Prostate gland (tissue), 2 donors: ENCODE measurements at places on chromosomes 13 and 19. TPM values are rescaled to one million over a fixed set of nuclear protein-coding genes. Genes with fewer than 3 reads are reported as not detected.
A peak's percentile ranks its signal among the peaks of the same experiment; 100 is the strongest.

DNA sequence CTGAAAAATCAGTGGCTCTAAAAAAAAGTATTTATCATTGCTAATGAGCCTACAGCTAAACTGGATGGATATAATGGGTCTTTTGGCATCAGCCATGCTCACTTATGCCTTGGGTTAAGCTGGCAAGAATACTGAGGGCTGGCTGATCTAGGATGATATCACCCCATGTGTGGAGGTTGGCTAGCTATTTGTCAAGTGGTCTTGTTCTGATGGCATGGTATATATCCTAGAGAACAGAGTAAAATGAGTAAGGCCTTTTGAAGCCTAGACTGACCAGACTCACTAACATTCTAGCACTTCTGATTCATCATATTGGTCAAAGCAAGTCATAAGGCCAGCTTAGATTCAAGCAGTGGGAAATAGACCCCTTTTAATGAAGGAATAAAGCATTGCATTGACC, 383.0 kb downstream of the SLITRK1 start:
- H3K4me3 ChIP-seq: no peak overlapping the region
- no peaks in the 10 kb centered on the region for H3K4me1 ChIP-seq
- H3K27me3 ChIP-seq: no peaks in the 10 kb centered on the region
- no peaks in the 10 kb centered on the region for H3K36me3 ChIP-seq
- no peak overlapping the region for H3K27ac ChIP-seq

DNA sequence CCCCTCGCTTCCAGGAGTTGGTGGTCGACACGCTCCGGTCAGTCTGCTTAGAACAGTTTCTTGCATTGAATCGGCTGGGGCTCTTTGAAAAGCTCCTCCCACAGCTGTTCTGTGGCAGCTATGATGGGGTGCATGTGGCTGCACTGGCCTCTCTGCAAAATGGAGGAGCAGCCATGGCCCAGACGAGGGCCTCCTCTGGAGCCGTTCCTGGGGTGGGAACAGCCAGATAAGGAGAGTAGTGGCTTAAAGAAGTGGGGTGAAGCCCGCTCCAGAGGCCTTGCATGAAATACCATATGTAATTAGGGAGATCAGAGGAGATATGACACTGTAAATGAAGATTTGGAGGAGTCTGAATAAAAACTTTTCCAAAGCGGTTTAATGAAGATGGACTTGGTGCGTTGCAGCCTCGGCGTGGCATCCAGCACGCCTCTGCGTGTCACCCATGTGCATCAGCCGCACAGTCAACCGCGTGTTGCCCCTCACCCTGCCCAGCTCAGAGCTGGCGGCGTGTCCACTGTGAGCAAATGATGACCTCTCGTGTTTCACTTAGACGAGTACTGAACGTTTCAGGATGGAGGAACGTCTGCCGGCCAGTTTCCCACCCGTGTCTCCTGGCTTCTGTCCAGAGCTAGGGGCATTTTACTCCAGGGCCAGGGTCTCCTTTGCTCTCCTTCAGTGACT, 199.2 kb downstream of the TEX29 start:
- H3K27ac ChIP-seq: no peak overlapping the region
- H3K4me1 ChIP-seq: no peaks in the 10 kb centered on the region
- no peaks in the 10 kb centered on the region for H3K36me3 ChIP-seq
- no peak for DNase-seq
- peaks cover 4% of the 10 kb centered on the region for H3K27me3 ChIP-seq

Gene CD209
- 1.2 TPM for total RNA-seq

GRCh38 chr13:109516186-109516585, 270.2 kb downstream of the IRS2 start:
- no peaks in the 10 kb centered on the region for H3K4me1 ChIP-seq
- H3K27ac ChIP-seq: no peak overlapping the region
- no peaks in the 10 kb centered on the region for H3K36me3 ChIP-seq
- no peak for DNase-seq

DNA sequence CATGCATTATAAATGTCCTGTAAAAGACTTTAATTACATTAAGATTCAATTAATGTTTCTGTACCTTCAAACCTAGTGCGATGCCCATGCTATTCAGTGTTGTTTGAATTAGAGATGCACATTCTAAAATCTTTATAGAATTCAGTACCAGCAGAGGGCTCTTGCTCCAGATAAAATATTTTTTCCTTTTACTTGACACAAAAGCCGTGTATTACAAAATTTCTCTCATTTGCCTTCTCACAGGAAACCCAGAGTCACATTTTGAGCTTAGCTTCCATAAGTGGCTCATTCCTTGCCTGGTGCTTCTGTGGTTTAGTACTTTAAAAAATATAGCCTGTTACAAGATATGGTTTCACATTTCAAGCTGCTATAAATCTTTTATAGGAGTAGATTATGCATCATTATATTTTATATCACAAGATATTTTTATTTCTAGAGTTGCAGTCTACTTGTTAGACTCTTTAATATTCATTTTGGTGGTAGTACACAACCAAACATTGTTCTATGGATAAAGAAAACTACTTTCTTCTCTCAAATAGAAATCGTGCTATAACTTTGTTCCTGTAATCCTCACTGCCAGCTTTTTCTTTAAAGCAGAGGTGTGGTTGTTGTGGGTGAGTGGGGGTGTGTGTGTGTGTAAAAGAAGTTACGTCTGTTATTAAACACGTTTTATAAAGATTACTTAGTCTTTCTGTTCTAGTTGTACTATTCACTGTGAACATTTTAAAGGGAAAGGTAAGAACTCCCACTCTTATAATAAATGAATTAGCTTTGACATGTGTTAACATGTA, 101.4 kb downstream of the RNF17 start:
- no peak overlapping the region for H3K4me3 ChIP-seq
- no peak for DNase-seq
- H3K36me3 ChIP-seq: no peaks in the 10 kb centered on the region
- H3K27me3 ChIP-seq: no peaks in the 10 kb centered on the region

Gene MTRF1
- 10.8 TPM for total RNA-seq

- H3K4me1 ChIP-seq: no peaks in the 10 kb centered on the region
- no peaks in the 10 kb centered on the region for H3K36me3 ChIP-seq
- no peak overlapping the region for H3K4me3 ChIP-seq
- H3K27ac ChIP-seq: no peak overlapping the region
- no peaks in the 10 kb centered on the region for H3K27me3 ChIP-seq
These were observed 11.6 kb downstream of the CBY2 start for GRCh38 chr13:45713721-45714120.

DNA sequence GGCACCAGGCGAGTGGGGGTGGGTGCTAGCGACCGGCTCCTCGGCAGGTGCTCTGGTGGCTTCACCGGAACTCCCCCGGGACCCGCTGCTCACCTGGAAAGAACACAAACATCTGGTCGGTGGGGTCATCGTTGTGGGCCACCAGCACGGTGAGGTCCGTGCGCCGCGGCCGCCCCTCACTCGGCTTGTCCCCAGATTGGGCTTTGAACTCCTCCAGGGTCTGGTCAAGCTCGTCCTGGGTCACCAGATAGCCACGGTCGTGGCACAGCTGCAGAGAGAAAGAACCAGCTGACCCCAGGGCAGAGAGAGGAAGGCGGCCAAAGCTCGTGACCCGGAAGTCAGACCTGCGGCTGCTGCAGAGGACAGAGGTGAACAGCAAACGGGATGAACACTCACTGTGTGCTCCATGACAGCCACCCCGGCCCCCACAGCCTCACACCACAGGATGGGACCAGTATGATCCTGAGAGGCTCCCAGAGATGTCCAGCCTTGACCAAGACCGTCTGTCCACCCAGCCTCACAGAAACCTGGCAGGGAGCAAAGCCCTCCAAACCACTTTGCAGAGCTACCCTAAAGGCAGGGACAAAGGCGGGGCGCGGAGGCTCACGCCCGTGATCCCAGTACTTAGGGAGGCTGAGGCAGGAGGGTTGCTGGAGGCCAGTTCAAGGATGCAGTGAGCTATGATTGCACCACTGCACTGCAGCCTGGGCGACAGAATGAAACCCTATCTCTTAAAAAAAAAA, 1.2 kb downstream of the POLR2E start:
- no peak overlapping the region for H3K27ac ChIP-seq
- H3K36me3 ChIP-seq: no peaks in the 10 kb centered on the region
- H3K4me1 ChIP-seq: peaks cover 7% of the 10 kb centered on the region
- peak overlapping the region; percentile 79 for H3K4me3 ChIP-seq

Gene VSTM1
- not detected for total RNA-seq

DNA sequence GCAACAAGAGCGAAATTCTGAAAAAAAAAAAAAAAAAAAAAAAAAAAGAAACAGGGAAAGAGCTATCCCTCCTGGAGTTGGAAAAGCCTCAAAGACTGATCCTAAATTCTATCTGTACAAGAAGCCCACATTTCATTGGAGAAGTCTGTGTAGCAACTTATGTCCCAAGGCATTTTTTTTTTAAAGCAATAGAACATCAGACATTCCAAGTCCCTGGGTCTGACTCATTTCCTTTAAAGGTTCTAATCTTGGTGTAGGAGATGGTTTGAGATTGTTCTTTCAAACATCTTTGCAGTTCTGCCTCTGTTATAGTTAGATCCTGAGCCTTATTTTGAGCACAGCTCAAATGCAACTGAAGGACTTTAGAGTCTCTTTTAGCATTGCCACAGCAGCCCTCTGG, 706.5 kb upstream of the MIR17HG start:
- no peak overlapping the region for H3K4me3 ChIP-seq
- H3K27me3 ChIP-seq: no peaks in the 10 kb centered on the region
- H3K4me1 ChIP-seq: no peaks in the 10 kb centered on the region
- no peak for DNase-seq

Gene ADGRE2
- total RNA-seq: 4.9 TPM

- H3K4me1 ChIP-seq: no peaks in the 10 kb centered on the region
- DNase-seq: no peak
- no peaks in the 10 kb centered on the region for H3K27me3 ChIP-seq
- peak overlapping the region; percentile 14 for H3K27ac ChIP-seq
These were observed 3.2 kb downstream of the PIP5K1C start for GRCh38 chr19:3697094-3697493.

GRCh38 chr13:28655561-28655960, 3.4 kb upstream of the POMP start:
- no peak overlapping the region for H3K4me3 ChIP-seq
- no peaks in the 10 kb centered on the region for H3K27me3 ChIP-seq
- no peaks in the 10 kb centered on the region for H3K36me3 ChIP-seq
- no peaks in the 10 kb centered on the region for H3K4me1 ChIP-seq
- DNase-seq: no peak

DNA sequence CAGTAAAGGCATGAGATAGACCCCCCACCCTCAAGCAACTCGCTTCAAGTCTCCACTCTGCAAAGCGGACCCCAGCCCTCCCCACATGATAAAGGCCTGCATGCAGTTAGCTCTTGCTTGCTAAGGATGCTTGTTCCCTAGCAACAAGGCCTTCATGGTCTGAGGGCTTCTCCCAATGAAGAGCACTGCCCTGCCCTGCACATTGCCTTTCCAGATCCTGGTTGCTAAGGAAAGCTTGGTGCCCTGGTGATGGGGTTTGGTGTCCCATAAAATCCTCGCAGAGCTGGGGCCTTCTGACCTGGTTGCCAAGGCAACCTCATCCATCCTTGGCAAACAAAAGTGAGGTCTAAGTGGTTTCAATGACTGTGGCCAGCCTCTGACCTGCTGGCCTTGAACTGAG, 6.0 kb downstream of the DBP start:
- peak overlapping the region; percentile 58 for H3K27ac ChIP-seq
- DNase-seq: no peak
- peaks cover 15% of the 10 kb centered on the region for H3K4me1 ChIP-seq
- H3K36me3 ChIP-seq: no peaks in the 10 kb centered on the region
- no peak overlapping the region for H3K4me3 ChIP-seq

- H3K4me1 ChIP-seq: peaks cover 10% of the 10 kb centered on the region
- H3K27ac ChIP-seq: no peak overlapping the region
- no peak overlapping the region for H3K4me3 ChIP-seq
- H3K36me3 ChIP-seq: no peaks in the 10 kb centered on the region
- H3K27me3 ChIP-seq: peaks cover 23% of the 10 kb centered on the region
These were observed 2.4 kb downstream of the CRLF1 start for GRCh38 chr19:18603958-18604819.

DNA sequence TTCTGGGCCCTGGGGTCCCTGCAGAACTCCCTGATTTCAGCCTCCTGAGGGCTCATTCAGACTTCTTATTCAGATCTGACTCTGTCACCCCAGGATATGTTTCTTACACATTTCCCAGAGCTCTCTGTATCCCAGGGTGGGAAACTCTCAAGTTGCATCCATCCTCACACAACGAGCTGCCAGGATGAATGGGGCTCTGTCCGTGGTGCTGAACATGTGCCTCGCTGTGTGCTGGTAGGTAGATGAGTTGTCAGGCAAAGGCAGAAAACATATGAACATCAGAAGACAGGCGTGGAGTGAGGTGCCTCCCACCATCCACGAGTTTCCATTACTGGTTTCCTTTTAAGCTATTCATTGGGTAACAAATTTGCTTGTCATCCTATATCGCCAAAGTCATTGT, 11.4 kb upstream of the IGFL1 start:
- H3K4me3 ChIP-seq: no peak overlapping the region
- H3K27ac ChIP-seq: no peak overlapping the region
- H3K36me3 ChIP-seq: no peaks in the 10 kb centered on the region
- DNase-seq: no peak
- H3K4me1 ChIP-seq: no peaks in the 10 kb centered on the region

DNA sequence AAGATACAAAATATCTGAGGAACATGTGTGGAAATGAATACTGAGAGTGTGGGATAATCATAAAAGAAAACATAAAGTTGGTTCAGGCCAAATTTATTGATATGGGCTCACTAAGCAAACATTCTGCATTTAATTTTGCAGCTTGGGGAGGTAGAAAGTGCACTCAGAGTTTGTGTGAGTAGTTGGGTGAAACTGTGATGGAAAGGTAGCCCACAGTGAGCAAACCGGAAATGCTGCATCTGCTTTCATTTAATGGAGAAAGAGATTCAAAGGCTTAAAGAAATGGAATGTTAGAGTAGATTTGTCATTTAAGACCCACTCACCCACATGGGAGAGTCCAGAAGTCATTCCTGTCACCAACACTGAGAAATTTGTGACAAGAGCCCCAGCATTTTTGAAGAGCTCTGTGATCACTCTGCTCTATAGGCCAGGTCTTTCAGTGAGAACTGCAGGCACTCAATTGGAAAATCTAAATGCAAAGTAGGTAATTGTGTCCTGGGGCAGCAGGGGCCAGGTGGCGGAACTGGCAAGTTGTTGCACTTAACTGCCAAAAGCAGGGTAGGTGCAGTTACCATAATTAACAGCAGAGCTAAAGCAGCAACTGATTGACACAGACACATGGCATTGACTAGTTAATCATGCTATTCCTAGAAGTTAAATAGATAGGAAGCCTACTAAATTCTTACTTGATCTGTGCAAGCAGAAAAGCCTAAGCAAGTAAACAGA, 1228.3 kb upstream of the PCDH20 start:
- no peaks in the 10 kb centered on the region for H3K4me1 ChIP-seq
- H3K27ac ChIP-seq: no peak overlapping the region
- no peaks in the 10 kb centered on the region for H3K27me3 ChIP-seq
- H3K4me3 ChIP-seq: no peak overlapping the region
- H3K36me3 ChIP-seq: no peaks in the 10 kb centered on the region

Gene SPACA4
- 0.32 TPM for total RNA-seq

Gene S1PR2
- total RNA-seq: 8.5 TPM

GRCh38 chr13:96525715-96526114, 435.8 kb downstream of the HS6ST3 start:
- H3K4me1 ChIP-seq: no peaks in the 10 kb centered on the region
- no peak overlapping the region for H3K4me3 ChIP-seq
- no peak for DNase-seq
- H3K36me3 ChIP-seq: no peaks in the 10 kb centered on the region
- no peak overlapping the region for H3K27ac ChIP-seq
- H3K27me3 ChIP-seq: no peaks in the 10 kb centered on the region

Gene ZNF541
- 0.23 TPM for total RNA-seq

GRCh38 chr13:42388326-42388725, 116.4 kb downstream of the AKAP11 start:
- no peak overlapping the region for H3K4me3 ChIP-seq
- H3K27ac ChIP-seq: no peak overlapping the region
- no peaks in the 10 kb centered on the region for H3K36me3 ChIP-seq
- no peaks in the 10 kb centered on the region for H3K4me1 ChIP-seq
- no peaks in the 10 kb centered on the region for H3K27me3 ChIP-seq

GRCh38 chr13:99990126-99990977, 8.8 kb downstream of the ZIC2 start:
- DNase-seq: no peak
- no peak overlapping the region for H3K27ac ChIP-seq
- peaks cover 87% of the 10 kb centered on the region for H3K27me3 ChIP-seq
- no peaks in the 10 kb centered on the region for H3K36me3 ChIP-seq
- H3K4me3 ChIP-seq: no peak overlapping the region
